Epithelial cell of prostate (primary cell): ENCODE measurements at places on chromosomes 5 and 9.

DNA sequence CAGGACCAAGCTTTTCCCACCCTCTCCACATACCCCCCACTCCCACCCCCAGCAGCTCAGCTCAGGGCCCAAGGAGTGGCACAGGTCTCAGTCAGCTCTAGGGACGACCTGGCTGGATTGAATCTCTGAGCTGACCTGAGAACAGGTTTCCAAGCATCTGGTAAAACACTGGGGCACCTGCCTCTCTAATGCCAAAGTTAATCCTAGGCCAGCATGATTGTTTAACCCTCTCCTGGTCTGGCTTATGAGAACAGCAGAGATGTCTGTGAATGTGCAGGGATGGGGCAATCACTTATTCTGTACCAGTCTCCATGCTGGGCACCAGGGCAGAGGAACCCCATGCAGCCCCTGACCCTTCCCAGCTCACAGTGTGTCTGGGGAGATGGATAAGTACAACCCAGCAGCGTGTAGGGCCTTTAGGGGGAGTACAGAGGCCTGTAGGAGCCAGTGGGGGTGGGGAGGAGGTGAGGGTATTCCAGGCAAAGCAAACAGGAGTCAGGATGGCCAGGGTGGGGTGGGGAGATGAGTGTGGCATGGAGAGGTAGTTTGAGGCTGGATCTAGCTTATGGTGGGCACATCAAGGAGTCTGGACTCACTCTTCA, 678 bp upstream of the KIF12 start:
- DNase-seq, result no peak

- no peak for DNase-seq
Observed at GRCh38 chr5:179595916-179596315, 27.6 kb downstream of the HNRNPH1 start.

- no peak for DNase-seq
Observed at GRCh38 chr9:27835746-27836145, 262.5 kb upstream of the C9orf72 start.

DNA sequence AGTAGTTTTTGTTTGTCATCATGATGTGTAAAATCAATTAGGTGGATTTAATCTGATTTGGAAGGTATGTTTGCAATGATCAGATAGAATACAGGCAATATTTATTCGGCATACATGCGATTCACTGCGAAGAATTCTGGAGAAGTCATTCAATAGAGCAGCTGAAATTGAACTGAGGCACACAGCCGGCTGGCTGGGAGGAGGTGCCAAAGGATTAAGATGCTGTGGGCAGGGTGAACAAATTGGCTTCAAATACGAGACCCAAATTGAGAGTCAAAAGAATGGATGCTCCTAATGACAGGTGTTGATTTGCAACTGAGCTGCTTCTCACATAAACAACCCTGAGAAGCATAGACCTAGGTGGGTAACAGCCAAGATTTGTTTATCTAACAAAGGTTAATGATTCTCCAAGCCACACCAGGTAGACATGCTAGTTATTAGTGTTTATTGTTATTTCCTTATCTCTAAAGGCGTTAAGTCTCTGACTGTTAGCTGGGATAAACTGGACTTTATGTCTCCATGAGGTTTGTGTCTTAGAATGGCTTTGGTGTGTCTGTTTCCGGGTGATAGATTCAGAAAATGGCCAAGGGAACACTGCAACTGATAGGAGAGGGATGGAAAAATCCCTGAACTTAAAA, 55.3 kb upstream of the CLINT1 start:
- no peak for DNase-seq

DNA sequence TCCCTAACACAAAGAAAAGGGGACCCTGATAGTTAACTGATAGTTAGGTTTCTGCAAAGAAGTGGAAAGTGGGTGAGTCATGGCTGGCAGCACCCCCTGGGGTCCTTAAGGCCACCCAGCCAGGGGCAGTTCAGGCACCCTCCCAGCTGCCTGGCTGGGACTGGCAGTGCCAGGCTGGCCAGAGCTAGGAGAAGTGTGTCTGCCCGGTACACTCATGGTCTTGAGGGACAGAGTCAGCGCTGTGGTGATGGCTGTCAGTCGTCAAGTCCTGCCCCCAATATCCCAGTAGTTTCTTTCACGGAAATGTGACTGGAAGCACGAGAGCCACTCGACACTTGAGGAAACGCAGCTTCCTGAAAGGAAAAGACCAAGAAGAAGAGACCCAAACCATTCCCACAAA, 22.3 kb upstream of the CNOT6 start:
- DNase-seq, result no peak

GRCh38 chr9:96888591-96888990, 34.3 kb upstream of the ZNF782 start:
- no peak for DNase-seq

DNA sequence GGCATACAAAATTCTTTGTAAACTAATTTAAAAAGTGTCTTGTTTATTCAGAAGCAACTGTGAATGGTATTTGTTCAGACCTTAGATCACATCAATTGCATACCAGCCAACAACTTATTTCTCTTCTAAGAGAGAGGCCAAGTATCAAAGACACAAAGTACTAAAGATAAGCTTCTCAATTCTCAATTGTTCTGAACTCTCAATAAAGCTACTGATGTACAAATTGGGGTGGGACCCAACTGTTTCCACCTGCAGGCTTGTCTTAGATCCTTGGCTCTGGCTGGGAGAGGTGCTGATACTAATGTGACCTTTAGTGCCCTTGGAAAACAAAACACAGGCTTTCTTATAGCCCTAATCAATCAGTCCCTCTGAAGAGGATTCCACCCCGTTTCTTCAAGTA, 22.1 kb downstream of the XRCC4 start:
- DNase-seq, result no peak

GRCh38 chr9:98219364-98219716, 26.9 kb upstream of the CORO2A start:
- DNase-seq, result no peak

DNA sequence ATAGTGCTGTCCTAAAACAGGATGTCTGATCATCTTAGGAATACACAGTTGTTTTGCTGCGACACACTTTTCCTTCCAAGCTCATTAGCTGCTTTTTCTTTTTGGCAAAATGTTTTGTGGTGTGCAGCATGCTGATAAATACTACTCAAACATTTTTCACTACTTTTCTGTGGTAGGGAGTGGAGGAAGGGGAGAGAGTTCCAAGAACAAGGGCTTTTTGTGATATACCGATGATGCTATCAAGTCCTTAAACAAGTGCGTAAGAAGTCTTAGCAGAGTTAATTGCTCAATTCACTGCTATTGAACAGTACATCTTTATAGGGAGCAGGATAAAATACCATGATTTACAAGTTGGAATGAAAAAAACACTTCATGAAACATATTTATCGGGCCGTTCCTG, 23.6 kb upstream of the TEK start:
- no peak for DNase-seq

DNA sequence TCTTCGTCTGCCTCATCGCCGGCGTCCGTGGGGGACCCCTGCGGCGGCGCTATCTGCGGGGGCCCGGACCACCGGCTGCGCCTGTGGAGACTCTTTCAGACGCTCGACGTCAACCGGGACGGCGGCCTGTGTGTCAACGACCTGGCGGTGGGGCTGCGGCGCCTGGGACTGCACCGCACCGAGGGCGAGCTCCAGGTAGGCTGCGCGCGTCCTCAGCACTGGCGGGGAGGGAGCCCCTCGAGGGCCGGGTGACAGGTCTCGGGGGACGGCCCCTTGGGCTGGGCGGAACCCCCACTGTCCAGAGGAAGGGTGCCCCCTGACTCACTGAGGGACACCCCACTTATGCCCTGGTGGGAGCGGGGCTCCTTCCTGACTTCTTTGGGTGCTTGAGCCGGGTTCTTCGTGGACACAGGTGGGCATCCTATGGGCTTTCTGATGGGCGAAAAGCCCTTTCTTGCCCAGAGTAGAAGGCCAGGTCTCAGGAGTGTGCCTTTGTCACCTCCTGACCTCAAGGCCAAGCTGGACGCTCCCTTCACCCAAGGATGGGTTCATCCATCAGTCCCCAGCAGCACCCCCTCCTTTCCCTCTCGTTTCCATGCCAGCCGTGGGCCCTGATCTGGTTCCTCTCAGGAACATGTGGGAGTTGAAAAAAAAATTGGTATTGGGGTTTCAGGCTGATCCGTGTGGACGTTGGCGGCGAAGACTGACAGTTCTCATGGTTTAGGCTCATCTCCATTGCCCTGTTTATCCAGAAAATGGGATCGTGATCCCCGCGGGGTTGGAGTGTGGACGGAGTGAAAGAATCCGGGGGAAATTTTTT, 564 bp downstream of the SLC25A25 start:
- DNase-seq, result no peak

- DNase-seq, result no peak
Observed at GRCh38 chr9:117777823-117778222, 73.6 kb downstream of the TLR4 start.

DNA sequence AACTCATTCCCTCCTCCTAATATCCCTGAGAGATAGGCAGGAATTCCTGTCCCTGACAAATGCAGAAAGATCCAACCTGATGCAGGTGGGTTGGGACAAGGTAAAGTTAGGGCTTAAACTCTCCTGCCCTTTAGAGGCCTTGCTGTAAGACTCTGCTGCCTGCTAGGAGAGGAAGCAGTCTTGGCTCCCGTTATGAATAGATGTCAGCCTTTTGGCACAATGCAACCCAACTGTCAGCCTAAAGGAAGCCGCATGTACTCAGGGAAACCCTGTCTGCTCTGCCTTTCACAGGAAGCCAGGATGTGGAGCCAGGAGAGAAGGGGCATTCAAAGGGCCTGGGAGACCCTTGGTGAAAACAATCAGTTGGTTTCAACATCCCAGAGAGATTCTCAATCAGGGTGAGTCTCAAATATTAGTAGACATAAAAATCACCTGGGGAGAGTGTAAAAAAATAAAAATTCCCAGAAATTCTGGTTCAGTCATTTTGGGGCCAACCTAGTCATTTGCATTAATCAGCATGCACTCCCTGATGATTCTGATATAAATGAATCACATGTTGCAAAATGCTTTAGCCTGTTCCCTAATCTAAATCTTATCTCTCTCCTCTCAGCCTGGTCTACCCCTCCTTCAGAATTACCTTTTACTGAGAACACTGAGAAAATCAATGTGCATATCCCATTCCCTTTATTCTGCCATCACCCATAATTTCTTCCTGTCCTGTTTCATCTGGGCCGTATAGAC, 136.2 kb upstream of the TRIM32 start:
- DNase-seq, result no peak

- no peak for DNase-seq
Observed at GRCh38 chr5:34409373-34409772, 246.8 kb upstream of the RAI14 start.

- DNase-seq, result no peak
Observed at GRCh38 chr9:31390403-31391025, 993.9 kb upstream of the ACO1 start.

- no peak for DNase-seq
Observed at GRCh38 chr5:177222269-177222668, 81.2 kb downstream of the RAB24 start.

- DNase-seq, result no peak
Observed at GRCh38 chr5:961711-962240, 46.8 kb upstream of the NKD2 start.

DNA sequence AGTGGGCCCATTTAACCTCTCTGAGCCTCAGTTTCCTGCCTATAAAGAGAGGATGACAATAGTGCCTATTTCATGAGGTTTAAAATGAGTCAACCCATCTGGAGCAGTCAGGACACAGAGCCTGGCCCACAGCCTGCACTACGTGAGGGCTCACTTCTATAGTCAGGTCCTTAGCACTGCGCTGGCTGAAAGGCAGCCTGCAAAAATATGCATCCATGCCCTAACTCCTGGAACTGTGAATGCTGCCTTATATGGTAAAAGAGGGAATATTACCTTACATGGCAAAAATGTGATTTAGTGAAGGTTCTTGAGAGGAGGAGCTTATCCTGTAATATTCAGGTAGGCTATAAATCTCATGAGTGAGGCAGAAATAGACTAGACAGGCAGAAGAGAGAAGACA, 98.5 kb downstream of the GABBR2 start:
- DNase-seq, result no peak

- no peak for DNase-seq
Observed at GRCh38 chr5:159802661-159803060, 113.6 kb upstream of the ADRA1B start.

DNA sequence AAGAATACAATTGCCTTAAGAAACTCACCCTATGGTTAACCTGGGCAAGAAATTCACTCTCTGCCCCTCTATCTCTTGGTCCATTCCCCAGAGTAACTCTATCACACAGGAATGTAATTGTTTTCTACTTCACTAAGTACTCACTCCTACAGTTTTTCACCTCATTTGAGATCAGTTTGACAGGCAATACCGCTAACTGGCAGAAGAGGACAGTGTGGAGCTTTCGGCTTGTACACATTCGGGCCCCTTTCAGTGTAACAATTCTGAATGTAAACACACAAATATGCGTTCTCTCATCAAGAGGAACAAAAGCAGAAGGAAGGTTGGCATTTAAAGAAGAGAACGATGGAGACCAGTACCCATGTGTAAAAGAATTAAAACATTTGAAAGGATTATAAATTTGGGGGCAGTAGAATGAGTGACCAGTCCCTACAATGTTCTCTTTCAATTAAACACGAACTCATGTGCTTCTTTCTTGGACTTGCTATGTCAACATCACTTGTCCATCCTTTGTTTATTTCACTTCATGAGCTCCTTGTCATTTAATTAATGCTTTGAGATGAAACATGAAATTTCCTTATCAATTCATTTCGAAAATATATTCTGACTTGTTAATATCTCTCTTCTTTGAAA, 188.5 kb upstream of the GRAMD2B start:
- DNase-seq, result no peak

DNA sequence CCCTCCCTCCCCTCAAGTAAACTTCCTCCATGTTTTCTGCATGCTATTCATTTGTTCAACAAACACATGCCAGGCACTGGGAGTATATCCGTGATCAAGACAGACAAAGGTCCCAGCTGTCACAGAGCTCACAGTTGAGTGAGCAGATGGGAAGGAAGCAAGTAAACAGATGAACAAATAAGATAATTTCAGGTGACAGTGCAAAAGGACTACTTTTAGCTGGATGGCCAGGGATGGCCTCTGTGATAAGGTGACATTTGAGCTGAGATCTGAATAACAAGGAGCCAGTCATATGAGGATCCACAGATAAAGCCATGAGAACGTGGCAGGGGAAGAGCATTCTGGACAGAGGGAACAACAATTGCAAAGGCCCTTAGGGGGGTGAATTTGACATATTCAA, 121.7 kb upstream of the RAD23B start:
- no peak for DNase-seq

GRCh38 chr5:7874639-7875038, 5.7 kb downstream of the MTRR start:
- DNase-seq, result no peak

- DNase-seq, result no peak
Observed at GRCh38 chr5:43573058-43573457, 16.2 kb upstream of the PAIP1 start.
